Activated CD8-positive, alpha-beta memory T cell treated with anti-CD3 and anti-CD28 coated beads, Interleukin-2, amount 50 U/mL, for 4 hours (primary cell): ENCODE measurements at places on chromosomes 3 and 15.

DNA sequence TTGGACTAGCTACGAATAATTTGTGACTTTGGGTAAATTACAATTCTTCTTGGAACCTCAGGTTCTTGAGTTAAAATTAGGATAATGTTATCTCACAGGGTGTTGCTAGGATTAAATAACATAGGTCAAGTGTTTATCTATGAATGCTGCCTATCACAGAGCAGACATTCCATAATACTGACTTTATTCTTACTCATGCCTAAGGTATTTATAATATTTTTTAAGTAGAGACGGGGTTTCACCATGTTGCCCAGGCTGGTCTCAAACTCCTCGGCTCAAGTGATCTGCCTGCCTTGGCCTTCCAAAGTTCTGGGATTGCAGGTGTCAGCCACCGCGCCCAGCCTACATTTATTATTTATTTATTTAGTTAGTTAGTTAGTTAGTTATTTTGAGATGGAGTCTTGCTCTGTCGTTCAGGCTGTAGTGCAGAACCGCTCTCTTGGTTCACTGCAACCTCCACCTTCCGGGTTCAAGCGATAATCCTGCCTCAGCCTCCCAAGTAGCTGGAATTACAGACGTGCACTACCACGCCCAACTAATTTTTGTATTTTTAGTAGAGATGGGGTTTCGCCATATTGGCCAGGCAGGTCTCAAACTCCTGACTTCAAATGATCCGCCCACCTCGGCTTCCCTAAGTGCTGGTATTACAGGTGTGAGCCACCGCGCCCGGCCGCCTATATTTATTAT, 741 bp upstream of the ZNF106 start:
- no peak for DNase-seq

- no peak for DNase-seq
Measured at GRCh38 chr3:27312044-27312668, 57.0 kb downstream of the NEK10 start.

- DNase-seq = no peak
Measured at GRCh38 chr3:37953707-37954394, 36.7 kb upstream of the VILL start.

DNA sequence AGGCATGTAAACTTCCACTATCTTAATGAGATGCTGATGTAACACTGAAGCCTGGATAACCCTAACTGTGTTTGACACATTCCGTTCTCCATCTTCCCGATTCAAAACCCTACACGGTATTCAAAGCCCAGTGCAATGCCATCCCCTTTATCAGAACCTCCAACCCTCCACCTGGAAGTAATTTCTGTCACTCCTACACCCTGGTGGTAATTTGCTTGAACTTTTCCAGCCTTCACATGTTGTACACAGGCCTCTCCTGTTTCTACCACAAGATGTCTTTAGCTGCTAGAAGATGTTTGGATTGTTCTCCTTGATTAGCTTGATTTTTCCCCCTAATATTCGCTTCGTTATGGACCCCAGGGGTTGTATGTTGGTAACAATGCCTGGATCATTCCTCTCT, 208.9 kb downstream of the CHST2 start:
- DNase-seq = no peak

DNA sequence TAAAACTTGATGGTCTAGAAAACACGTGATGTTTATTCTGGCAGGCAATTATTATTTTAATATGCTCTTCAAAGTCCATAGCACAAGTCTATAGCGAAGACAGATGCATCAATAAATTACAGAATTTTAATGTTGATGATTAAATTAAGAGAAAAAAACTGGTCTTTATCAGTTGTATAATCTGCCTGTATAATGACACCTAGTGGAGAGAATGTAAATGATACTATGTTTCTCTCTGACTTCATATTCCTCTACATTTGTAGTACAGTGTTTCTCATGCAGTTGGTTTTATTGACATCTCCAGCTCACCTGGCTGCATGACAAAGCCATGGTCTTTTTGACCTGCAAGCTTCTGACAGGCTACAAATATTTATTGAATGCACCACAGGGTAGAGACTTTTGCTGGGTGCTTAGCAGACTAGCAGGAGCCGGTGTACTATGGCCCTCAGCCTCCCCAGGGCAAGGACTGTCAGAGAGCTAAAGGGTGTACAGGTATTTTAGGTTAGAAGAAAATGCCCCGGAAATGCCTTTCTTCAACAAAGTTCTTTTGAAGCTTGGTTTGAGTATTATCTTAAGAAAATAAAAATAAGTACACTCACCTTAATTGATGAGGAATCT, 289.9 kb downstream of the GAP43 start:
- no peak for DNase-seq

GRCh38 chr3:184379358-184380184, at the start of gene CHRD:
TSS of gene CHRD (plus strand) at chr3:184380054. CDS start at chr3:184380319, 265 bp downstream.
- DNase-seq = no peak

- DNase-seq = no peak
Measured at GRCh38 chr3:167151636-167152035, 228.5 kb downstream of the ZBBX start.

- DNase-seq = no peak
Measured at GRCh38 chr3:49428752-49429080, 408 bp downstream of the NICN1 start.

DNA sequence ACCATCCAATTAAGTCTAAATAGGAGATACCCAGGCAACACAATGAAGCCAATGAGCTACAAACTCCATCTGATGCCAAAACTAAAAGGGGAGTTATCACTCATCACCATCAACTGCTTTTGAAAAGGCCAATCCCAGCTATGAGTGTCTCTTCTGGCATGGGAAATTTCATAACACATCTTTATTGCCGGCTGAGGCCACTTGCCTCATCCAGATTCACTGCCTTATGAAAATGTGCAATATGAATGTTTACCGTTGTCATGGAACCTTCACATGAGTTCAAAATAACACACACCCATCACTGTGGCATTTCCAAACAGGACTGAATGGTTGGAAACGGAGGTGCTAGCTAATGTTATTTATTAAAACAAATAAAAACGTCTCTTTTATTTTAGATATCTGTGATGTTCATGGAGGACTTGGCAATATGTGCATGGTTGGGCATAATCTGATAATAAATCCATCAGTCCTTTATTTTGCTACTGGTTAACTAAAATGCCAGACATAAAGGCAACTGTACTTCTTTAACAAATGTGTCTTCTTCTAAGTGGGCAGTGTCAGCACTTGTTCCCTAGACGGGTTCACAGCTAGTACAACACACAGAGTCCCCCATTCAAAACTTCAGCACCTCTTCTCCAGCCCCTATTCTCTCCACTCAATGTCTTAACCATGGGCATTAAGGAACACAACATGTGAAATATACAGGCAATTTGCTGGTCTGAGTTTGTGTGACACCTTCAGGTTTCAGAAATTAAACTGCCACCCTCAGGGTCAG, 143.9 kb downstream of the MAGI1 start:
- no peak for DNase-seq

DNA sequence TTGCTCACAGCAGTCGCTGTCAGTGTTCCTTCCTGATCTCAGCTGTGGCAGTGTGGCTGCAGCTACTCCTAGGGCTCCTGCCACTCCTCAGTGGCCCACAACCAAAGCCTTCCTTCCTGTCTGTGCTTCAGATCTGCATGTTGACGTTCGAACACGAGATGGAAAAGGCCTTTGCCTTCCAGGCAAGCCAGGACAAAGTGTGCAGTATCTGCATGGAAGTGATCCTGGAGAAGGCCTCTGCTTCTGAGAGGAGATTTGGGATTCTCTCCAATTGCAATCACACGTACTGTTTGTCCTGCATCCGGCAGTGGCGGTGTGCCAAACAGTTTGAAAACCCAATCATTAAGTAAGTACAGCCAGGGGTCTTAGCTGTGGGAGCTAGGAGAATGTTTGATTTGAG, 17.8 kb downstream of the MKRN2 start:
- no peak for DNase-seq

GRCh38 chr3:175066617-175067415, 207.7 kb downstream of the NAALADL2 start:
- no peak for DNase-seq

GRCh38 chr3:183980403-183980802, 37.3 kb downstream of the ABCC5 start:
- no peak for DNase-seq

GRCh38 chr3:150132101-150132749, 161.5 kb upstream of the PFN2 start:
- DNase-seq = no peak

GRCh38 chr3:8962226-8962861, 928 bp downstream of the RAD18 start:
- DNase-seq = no peak

GRCh38 chr3:158249183-158249582, 139.3 kb downstream of the RSRC1 start:
- DNase-seq = no peak

- DNase-seq = no peak
Measured at GRCh38 chr3:71391361-71391760, 192.2 kb downstream of the FOXP1 start.

DNA sequence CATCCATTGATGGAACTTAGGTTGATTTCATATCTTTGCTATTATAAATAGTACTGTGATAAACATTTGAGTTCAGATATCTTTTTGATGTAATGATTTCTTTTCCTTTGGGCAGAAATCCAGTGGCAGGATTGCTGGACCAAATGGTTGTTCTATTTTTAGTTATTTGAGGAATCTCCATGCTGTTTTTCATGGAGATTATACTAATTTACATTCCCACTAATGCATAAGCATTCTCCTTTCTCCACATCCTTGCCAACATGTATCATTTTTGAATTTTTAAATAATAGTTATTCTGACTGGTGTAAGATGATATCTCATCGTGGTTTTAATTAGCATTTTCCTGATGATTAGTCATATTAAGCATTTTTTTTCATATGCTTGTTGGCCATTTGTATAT, 144.0 kb upstream of the SUCLG2 start:
- DNase-seq = no peak

DNA sequence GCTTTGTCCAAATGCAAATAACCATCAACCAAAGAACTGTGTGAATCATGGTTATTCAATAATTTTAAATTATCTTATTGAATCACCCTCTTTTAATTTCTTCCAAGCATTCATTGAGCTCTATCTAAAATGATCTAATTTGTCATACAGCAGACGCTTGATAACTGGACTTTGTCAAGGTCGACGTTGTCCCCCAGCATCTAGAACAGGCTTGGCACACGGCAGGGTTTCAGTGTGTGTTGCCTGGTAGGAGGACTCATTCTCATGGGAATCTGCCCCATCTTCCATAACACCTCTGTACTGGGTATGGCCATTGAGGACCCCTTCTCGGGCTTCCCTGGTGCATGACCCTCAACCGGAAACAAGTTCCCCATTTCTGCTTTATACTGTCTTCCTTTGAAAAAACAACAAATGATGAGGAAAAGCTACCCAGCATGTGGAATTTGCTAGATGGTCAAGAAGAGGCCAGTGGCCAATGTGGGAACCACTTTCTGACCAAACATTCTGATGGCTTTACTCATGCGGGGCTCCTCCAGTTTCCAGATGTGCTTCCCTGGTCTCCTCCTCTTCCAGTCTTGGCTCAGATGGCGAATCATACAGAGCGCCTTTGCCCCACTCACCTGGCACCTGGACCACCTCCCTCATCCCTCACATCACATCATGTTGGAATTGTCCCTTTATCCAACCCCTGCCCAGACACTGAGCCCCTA, 41.7 kb upstream of the SEC22A start:
- DNase-seq = no peak

DNA sequence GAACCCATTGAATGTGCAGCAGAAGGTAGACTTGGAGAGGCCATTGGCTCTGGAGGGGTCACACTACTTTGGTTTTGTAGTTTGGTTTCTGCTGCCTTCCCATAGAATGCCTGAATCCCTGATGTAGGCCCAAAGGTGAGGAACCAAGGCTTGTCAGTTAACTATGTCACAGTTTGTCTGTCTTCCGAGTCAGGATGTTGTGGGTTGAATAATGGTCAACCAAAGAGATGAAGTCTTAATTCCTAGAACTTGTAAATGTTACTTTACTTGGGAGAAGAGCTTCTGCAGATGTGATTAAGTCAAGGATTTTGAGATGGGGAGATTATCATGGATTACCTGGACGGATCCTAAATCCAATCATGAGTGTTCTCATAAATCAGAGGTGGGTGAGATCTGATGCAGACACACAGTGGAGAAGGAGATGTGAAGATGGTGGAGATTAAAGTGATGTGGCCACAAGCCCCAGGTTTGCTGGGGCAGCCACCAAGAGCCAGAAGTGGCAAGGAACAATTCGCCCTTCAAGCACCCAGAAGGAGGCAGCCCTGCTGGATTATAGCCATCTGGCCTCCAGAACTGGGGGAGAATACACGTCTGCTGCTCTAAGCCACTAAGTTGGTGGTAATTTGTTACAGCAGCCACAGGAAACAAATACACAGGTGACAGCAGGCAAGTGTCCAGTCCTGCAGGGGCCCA, 2.3 kb upstream of the CCR8 start:
- DNase-seq = no peak

- DNase-seq = no peak
Measured at GRCh38 chr3:61724801-61725200, 163.4 kb downstream of the PTPRG start.

DNA sequence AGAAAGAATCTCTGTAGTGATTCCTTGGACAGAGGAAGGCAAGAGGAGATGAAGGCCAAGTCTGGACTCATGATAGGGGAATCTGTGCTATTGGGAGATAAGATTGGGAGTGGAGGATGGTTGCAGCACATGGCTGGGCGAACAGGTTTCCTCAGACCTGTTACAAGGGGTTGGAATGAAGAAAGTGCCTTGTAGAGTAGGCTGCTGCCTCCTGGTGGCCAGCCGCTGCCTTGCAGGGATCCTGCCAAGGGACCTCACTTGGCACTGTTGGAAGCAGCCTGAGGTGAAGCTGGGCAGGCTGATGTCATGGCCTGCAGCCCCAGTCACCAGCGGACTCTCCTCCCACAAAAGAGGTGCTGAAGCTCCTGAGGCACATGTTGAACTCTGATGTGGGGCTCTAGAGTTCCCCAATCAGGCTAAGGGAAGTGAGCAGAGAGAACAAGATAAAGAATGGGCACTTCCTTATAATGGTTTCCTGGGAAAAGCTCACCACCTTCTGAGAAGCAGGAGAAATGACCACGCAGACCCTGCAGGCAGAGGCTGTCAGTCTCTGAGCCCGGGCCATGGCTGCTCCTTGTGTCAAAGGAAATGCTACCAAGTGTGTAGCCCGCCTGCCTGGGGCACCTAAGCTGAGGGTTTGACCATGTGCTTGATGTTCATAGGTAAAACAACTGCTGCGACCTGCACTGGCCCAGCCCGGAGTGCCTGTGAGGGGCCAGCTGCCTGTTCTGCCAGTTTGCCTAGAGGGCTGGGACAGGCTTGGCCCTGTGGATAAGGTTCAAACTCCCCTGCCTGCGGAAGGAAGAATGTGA, 1.6 kb upstream of the TEX264 start:
- peak; percentile 83 for DNase-seq
